Type B pancreatic cell (in vitro differentiated cells): ENCODE measurements at places on chromosomes 3 and 15. TPM values are rescaled to one million over a fixed set of nuclear protein-coding genes. Genes with fewer than 3 reads are reported as not detected.

The BNIP2 gene
- 37.6 and 48.9 TPM in 2 replicates for total RNA-seq

The ARHGAP31 gene
- 4.1 and 17.3 TPM in 2 replicates for total RNA-seq

DNA sequence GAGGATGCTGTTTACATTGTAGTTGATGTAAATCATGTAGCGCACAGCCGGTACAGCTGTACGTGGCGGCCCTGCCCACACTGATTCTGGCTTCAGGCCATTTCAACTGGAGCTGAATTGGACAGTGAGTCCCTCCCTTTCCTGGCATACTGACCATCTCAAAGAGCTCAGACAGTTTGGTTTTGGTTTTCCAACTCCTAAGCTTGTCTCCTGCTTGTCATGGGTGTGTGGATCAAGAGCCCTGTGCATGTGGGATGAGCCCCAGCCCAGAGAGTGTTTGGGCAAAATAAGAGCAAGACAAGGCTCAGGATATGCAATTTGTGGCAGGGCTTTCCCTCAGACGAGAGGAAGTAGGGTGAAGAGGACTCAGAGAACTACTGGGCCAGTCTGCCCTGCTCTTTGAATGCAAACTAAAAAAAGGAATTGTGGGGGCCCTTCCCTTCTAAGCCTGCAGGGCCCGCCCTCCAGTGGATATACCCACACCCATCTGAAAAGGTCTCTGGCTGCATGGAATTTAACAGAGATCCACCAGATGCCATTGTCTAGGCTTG, 13.3 kb downstream of the ITGA11 start:
- DNase-seq = peak; percentile 29
- peaks cover 33% of the 10 kb centered on the region for H3K4me1 ChIP-seq
- no peak overlapping the region for H3K4me3 ChIP-seq

- H3K4me3 ChIP-seq = peak overlapping the region; percentile 96
- peak overlapping the region; percentile 96 for H3K27ac ChIP-seq
- peak; percentile 70 for DNase-seq
- H3K27me3 ChIP-seq = peaks cover 19% of the 10 kb centered on the region
- H3K4me1 ChIP-seq = peaks cover 21% of the 10 kb centered on the region
- peaks cover 49% of the 10 kb centered on the region for H3K36me3 ChIP-seq
Measured at GRCh38 chr15:96331945-96332636, 1.6 kb downstream of the NR2F2 start.

DNA sequence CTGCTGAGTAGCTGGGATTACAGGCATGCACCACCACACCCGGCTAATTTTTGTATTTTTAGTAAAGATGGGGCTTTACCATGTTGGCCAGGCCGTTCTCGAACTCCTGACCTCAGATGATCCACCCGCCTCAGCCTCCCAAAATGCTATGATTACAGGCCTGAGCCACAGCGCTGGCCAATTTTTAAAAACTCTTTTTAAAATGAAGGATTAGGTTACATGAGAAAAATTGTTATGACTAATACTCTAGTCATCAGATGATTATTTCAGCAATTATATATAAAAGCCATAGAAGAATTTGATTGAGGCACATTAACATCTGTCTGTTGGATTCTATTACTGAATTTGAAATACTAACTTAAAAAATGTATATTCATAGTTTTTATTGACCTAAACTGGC, 134.1 kb upstream of the MNS1 start:
- H3K4me3 ChIP-seq = no peak overlapping the region
- H3K4me1 ChIP-seq = no peaks in the 10 kb centered on the region
- no peak for DNase-seq
- H3K27me3 ChIP-seq = peaks cover 5% of the 10 kb centered on the region

GRCh38 chr3:162699291-162699690, 1202.7 kb downstream of the OTOL1 start:
- no peaks in the 10 kb centered on the region for H3K4me1 ChIP-seq
- H3K4me3 ChIP-seq = no peak overlapping the region

DNA sequence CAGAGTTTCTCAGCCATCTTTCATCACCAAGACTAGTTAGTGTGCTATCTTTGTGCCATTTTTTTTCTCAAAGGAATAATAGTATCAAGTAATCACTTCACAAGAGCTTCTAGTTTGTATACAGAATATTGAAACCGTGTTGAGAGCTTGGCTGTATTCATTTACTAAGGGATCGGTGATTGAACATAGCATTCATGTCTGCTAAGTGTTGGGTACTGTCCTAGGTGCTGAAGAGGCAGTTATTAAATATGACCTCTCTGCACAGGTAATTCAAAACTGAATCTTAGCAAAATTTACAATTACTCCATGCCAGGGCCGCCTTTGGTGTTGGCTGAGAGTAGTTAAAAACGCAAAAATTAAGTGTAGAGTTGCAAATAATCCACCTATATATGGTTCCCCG, 355.3 kb upstream of the RORA start:
- H3K27ac ChIP-seq = no peak overlapping the region
- no peaks in the 10 kb centered on the region for H3K4me1 ChIP-seq
- H3K36me3 ChIP-seq = no peaks in the 10 kb centered on the region
- no peak overlapping the region for H3K4me3 ChIP-seq
- no peaks in the 10 kb centered on the region for H3K27me3 ChIP-seq

DNA sequence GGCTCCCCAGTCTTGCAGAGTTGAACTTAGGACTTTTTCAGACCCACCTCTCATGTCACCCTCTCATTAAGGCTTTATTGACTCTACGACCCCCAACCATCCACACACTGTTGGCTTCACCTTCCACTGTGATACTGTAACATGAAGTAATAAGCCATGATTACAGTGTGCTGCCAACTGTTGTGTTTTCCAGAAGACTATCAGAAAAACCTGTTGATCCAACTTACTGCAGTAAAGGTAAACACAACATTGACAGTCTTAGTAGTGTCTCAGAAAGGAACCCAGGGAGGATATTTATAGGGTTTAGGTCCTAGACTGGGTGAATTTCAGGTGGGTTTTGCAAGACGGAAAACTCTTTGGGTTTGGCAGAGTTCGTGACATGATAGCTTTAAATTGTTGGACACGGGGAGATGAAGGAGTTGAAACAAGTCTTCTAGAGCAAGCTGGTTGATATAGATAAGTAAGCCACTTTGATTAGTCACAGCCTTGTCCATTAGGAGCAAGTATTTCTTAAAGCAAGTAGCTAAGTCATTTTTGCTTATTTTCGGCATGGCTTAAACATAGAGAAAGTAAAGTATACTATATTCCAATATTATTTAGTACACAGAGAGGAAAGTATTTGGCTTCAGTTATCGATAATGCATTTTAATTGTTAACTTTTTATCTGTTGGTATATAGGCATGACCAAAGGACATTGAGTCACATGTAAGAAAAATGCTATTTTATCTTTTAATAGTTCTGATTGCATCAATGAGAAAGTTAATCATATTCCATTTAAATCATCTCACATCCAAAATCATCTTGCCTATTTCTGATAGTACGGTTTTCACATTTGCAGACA, 2.4 kb upstream of the COL6A5 start:
- H3K4me1 ChIP-seq = no peaks in the 10 kb centered on the region
- no peak overlapping the region for H3K4me3 ChIP-seq
- H3K27ac ChIP-seq = no peak overlapping the region
- peaks cover 3% of the 10 kb centered on the region for H3K36me3 ChIP-seq
- peaks cover 57% of the 10 kb centered on the region for H3K27me3 ChIP-seq
- no peak for DNase-seq
